ENCODE measurements at places on chromosomes 2 and 18.
A peak's percentile ranks its signal among the peaks of the same experiment; 100 is the strongest.

GRCh38 chr18:22223254-22223964 lies 54.0 kb downstream of the GATA6 start:
- peak; percentile 76 for DNase-seq

DNA sequence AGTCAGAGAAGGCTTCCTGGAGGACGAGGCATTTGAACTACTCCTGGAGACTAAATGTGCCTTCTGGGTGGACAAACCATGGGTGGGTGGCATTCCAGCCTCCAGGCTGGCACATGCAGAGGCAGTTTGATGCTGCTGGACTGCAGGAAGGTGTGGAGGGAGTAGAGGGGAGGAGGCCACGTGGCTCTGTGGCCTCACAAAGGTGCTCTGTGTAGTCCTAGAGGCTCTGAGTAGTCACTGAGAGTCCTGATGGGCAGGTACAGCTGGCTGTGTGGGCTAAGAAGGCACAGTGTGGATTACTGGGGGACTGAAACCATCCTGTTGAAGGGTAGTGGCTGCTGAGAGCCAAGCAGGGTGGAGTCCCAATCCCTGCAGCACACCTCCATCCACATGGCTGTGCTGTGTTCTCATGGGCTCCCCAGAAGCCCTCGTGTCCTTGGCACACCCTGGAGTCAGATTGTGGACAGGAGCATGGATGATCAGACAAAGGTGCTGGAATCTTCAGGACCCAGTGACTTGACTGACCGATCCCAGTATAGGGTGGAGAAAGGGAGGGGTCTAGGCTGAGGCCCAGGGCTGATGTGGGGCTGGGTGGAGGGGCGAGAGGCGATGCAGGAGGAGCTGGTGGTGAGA lies 87.4 kb upstream of the HS6ST1 start:
- no peak for DNase-seq

DNA sequence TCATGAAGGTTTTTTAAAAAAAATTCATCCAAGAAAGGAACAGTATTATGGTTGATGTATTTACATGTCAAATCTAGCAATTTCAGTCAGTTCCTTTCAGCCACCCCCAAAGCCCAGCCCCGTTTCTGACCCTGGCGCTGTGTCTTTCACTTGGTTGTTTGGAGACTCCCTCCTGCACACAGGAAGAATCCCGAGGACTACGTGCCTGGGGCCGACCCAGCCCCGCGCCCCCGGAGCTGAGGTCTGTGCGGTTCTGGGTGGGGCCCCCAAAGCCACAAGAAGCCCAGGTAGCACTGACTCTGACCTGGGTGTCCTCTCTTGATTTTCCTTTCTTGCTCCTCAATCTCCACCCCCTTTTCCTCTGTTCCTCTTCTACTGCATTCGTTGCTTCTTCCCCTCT lies 49.1 kb downstream of the TRAPPC12 start:
- DNase-seq, result no peak

GRCh38 chr2:29281086-29281915 lies 166.1 kb downstream of the CLIP4 start:
- peak; percentile 61 for DNase-seq

GRCh38 chr2:94979406-94980375 lies 45.8 kb upstream of the MAL start:
- no peak for DNase-seq

DNA sequence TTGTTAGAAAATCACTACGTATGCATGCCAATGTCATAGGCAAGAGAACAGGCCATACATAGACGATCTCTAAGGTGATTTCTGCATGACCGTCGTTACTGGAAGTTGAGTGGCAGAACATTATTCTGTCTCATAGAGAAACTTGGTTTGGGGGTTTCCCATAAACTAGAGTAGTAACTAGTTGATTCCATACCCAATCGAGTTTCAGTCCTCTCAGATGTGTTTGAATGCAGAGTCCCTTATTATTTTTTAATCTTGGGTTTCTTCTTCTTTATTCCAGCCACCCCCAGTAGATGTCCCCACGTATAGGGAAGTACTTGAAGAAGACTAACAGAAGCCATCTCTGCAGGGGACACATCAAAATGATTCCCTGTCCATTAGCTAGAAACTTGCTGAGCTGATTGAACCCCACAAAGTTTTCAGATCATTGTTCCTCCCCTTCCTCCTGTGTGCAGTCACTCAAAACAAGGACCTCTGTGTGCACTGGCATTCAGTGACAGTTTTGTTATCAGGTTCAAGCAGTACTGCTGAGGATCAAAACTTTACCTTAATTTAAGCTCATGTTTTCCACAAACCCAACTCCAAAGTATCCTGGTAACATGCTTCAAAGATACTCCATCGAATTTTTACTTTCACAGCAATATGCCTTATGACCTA lies 68.4 kb upstream of the CDCA7 start:
- DNase-seq, result no peak
